ENCODE measurements at places on chromosomes 6 and 20. TPM values are rescaled to one million over a fixed set of nuclear protein-coding genes. Genes with fewer than 3 reads are reported as not detected.

GRCh38 chr6:88982720-88983119, 19.3 kb upstream of the RNGTT start:
- DNase-seq, result peak; percentile 44

The DSN1 gene
- 6.4 TPM for polyA plus RNA-seq

- no peak for DNase-seq
Observed at GRCh38 chr6:135962731-135963130, 111.2 kb downstream of the PDE7B start.

The MCCD1 gene
- polyA plus RNA-seq, result not detected

DNA sequence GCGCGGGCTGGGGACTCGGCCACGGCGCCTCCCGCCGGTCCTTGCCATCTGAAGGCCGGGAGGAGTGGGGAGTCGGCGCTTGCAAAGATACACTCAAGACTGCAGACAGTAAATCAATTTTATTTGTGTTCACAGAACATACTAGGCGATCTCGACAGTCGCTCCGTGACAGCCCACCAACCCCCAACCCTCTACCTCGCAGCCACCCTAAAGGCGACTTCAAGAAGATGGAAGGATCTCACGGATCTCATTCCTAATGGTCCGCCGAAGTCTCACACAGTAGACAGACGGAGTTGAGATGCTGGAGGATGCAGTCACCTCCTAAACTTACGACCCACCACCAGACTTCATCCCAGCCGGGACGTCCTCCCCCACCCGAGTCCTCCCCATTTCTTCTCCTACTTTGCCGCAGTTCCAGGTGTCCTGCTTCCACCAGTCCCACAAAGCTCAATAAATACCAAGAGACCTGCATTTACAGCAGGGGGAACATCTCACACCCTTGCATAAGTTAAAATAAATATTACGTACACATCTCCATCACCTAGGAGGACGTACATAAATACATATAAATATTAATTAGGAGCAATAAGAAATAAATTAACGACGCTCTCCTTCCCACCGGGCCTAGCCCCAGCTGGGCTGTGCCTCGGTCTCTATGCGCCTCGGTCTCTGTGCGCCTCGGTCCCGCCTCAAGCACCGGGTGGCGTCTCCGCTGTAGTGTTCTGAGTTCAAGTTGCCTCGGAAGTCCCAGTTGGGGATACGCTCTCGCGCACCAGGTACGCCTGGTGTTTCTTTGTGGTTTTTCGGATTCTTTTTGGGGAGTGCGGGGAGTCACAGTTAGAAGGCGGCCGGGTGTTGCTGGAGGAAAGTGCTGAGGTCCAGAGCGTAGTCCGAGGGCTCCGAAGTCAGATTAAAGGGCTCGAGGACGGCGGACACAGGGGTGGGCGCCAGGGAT, 889 bp upstream of the FLOT1 start:
- DNase-seq, result peak; percentile 50

The WFDC12 gene
- polyA plus RNA-seq, result not detected

DNA sequence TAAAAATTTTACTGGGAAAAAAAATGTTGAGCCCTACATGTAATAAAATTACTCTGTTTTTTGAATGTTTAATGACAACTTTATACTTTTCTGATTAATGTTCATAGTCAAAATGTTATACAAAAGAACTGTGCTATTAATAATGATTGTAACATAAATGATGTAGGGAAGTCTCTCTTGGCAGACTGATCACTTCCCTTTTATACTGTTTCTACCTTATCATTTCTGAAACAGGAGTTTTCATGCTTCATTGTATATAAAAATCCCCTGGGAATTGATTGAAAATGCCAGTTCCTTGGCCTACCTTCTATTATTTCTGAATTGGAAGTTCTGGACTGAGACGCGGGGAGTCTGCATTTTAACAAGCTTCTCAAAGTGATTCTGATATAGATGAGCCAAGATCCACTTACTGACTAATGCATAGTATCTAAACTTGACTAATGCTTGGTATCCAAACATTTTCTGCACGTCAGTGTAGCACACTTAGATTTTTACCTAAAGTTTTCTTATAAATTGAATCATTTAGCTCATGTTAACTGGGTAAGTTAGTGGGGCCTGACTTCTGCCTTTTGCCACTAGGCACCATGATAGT, 7.2 kb upstream of the HDAC2 start:
- DNase-seq, result no peak

DNA sequence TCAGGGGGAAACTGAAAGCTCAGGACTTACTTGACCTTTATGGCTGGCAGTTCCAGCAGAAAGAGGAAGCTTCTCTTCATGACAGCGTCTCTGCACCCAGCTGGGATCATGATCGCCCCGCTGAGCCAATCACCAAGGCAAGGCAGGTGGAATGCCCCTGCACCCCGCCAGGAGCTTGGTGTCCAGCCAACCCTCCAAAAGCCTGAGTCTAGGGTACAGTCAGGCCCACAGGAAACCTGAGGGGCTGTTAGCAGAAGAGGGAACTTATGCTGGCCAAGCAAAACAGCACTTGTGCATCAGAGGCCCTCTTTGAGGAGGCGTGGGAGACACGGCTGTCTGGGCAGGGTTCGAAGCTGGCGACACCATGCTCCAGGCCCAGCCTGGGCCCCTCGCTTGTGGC, 188.3 kb upstream of the GMDS start:
- DNase-seq, result no peak

The CTAGE9 gene
- not detected for polyA plus RNA-seq

The PI3 gene
- 0.30 TPM for polyA plus RNA-seq

- DNase-seq, result no peak
Observed at GRCh38 chr20:35508493-35509218, 20.8 kb downstream of the C20orf173 start.

The PCK1 gene
- 0.54 TPM for polyA plus RNA-seq

DNA sequence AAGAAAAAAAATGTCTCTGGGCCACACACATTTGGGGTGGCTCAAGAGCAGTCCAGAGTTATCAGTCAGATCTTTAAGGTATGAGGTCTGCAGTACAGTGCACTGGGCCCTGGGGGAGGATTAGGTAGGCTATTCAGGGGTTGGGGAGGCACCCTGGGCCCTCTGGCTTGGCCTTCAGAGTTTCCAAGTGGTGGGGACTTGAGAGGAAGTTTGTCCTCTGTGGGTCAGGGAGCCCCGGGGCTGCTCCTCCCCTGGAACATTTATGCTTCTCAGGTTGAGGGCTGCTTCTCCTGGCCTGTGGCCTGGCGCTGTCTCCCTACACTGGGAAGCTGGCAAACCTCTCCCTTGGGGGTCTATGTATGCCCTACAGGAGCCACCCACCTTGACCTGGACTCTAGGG, 46.0 kb downstream of the PTK7 start:
- DNase-seq, result no peak

DNA sequence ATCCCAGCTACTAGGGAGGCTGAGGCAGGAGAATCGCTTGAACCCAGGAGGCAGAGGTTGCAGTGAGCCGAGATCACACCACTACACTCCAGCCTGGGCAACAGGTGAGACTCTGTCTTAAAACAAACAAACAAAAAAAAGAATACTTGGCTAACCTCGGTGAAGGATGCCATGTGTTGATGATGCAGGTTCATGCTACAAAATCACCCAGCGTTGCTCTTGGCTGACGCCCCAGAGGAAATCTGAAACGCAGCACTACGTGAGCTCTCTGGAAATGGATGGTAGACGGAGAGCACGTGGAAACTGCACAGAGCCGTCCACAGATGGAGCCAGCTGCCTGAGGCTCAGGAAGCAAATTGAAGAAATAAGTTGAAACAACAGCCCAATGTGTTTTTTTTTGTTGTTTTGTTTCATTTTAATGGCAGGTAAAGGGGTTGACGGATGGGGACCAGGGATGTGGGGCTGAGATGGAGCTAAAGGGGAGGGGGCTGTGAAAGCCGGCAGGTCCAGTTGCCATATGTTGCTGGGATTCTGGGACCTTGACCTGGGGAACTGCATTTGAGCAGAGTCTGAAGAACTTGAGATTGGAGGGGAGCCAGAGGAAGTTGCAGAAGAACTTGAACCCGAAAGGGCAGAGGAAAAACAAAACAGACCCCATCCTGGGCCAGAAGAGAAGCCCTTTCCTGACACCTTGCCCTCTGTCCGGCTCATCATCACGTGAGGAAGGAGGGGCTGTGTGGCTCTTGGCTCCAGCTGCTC, 12.8 kb upstream of the MANBAL start:
- DNase-seq, result peak; percentile 86

DNA sequence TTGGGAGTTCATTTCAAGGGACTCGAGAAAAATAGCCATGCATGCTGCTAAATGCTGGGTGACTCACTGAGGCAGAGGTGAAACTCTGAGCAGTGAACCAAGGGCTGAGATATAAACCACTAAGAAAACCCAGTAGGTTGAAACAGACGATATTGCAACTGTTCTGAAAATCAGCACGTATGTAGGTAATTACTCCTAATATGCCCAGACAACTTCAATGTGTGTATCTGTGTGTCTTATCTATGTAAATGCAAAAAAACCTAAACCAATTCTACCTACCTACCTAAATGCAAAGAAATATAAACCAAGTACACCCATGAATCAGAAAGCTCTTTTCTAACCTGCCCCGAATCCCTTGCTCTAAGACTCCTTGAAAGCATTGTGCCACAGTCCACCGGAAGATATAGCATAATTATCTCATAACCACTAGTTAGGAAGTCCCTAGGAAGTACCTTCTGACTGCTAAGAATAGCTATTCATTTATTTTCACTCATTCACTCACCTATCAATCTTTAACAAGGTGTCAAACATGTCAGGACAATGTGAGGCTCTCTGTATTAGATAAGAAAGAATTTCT, 458.7 kb upstream of the RUNX2 start:
- DNase-seq, result no peak

The ZBTB46 gene
- 12.2 TPM for polyA plus RNA-seq

DNA sequence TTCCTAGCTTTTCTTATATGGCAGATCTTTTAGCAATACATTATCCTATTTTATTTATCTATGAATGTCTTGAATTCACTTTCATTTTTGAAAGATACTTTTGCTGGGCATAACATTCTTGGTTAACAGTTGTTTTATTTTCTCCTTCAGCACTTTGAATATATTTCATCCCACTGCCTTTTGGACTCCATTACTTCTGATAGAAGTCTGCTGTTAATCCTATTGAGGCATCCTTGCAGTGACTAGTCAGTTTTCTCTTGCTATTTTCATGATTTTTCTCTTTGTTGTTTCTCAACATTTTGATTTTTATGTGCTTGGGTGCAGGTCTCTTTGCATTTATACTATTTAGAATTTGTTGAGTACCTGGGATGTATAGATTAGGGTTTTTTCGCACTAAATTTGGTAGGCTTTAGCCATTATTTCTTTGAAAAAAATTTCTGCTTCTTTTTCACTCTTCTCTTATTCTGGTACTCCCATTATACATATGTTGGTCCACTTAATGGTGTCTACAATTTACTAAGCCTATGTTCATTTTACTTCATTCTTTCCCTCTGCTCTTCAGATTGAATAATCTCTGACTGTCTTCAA, 53.2 kb downstream of the PHACTR3 start:
- DNase-seq, result no peak

- no peak for DNase-seq
Observed at GRCh38 chr20:32695089-32695488, 21.3 kb upstream of the C20orf203 start.

- no peak for DNase-seq
Observed at GRCh38 chr6:151101816-151102694, 137.7 kb upstream of the AKAP12 start.

DNA sequence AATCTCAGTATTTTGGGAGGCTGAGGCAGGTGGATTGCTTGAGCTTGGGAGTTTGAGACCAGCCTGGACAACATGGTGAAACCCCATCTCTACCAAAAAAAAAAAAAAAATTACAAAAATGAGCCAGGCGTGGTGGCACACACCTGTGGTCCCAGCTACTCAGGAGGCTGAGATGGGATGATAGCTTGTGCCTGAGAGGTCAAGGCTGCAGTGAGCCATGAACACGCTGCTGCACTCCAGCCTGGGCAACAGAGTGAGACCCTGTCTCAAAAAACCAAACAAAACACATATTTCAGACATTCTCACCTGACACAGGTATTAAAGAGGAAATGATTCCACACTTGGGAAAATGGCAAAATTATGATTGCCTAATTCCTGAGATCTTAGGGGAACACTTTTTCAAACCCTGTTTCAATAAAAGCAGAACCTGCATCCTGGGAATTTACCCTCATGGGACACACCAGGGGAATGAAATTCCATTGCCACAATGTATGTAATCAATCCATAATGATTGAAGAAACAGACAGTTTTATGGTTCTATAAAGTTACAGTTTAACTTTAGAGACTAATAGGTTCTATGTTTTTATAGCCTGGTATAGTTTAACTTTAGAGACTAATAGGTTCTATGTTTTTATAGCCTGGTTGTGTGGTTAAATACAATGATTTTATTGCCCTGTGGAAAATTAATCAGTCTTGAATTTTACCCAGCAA, 29.6 kb upstream of the DNAAF9 start:
- no peak for DNase-seq

GRCh38 chr6:119986934-119987549, 637.5 kb upstream of the MAN1A1 start:
- DNase-seq, result no peak

The KCNQ5 gene
- 0.02 TPM for polyA plus RNA-seq

The ARMH2 gene
- polyA plus RNA-seq, result not detected

The SCRT2 gene
- not detected for polyA plus RNA-seq

The FBXO9 gene
- 71.6 TPM for polyA plus RNA-seq

GRCh38 chr20:30815577-30816181, 441.8 kb upstream of the DEFB115 start:
- DNase-seq, result no peak

The LIN28B gene
- not detected for polyA plus RNA-seq

The AGPAT1 gene
- 75.7 TPM for polyA plus RNA-seq

- no peak for DNase-seq
Observed at GRCh38 chr6:64644024-64644423, 1008.4 kb downstream of the PHF3 start.

DNA sequence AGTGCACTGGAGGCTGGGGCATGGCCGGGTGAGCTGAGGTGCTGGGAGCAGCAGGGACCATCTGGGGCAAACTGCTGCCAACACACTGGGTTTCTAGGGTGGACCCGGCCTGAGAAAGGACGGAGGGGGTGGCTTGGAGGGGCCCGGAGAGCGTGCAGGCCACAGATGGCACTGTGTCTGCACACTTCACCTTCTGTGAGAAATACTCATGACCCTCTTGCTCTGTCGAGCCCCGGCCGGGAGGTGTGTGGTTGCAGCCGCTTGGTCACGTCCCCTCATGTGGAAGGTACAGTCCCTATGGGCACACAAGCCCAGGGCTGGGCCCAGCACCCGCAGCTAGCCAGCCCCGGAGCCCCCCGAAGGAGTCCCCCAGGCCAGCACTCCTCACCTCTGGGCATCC, 59.7 kb downstream of the RBM38 start:
- no peak for DNase-seq

The LRRC1 gene
- polyA plus RNA-seq, result 4.3 TPM

DNA sequence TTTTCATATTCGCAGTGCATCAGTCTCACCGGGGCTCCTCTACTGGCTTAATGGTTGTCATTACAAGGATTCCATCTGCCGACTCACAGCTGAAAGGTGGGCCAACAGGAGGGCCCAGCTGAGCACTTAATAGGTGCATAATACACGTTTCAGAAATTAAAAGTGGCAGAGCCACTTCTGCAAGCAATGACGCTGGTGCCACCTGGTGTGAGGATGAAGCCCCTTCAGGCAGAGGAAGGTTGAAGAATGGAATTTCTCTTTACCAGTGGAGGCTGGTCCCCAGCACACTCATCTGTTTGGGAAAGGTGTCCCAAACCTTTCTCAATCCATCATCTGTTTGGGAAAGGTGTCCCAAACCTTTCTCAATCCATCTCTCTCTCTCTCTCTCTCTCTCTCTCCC, 8.2 kb upstream of the STMND1 start:
- no peak for DNase-seq

The CRIP3 gene
- polyA plus RNA-seq, result 1.7 TPM
